Activated CD4-positive, alpha-beta T cell treated with anti-CD3 and anti-CD28 coated beads for 36 hours (primary cell): ENCODE measurements at places on chromosomes 11 and 22. TPM values are rescaled to one million over a fixed set of nuclear protein-coding genes. Genes with fewer than 3 reads are reported as not detected.

The NUP50 gene
- 136 TPM for total RNA-seq

The MADD gene
- 54.4 TPM for total RNA-seq

DNA sequence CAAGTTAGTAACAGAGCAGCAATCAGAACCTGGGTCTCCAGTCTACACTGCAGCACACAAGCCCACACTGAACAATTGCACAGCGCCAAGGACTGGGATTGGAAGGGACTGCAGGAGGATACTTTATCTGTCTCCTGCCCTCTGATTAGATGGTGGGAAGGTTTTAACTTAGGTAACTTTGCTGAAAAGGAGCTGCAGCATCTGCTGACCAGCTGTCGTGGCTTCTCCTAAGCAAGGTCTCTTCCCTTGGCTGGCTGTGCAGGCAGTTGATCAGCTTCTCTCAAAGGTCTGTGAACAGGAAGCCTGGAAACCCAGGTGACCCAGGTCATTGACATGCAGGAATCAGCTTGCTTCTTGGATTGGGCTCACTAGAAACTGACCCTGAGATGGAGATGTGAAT is 82.4 kb downstream of the ISX start:
- DNase-seq, result no peak

DNA sequence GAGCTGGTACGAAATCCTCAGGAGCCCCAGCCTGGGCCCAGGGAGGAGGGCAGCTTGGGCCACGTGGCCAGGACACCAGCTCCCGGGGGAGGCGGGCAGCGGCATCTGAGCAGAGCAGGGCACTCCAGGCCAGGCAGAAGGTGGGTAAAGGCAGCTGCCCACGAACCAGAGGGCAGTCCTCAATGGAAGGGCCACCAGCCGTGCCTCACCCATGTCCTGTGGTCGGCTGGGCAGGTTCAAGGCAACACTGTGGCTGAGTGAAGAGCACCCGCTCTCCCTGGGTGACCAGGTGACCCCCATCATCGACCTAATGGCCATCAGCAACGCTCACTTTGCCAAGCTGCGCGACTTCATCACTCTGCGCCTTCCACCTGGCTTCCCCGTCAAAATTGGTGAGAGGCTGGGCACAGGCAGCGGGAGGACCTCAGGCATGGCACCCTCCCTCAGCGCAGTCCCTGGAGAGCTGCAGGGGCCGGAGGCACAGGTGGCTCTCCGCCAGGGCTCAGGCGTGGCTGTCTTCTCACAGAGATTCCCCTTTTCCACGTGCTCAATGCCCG is 2.5 kb upstream of the SSH3 start:
- no peak for DNase-seq

- no peak for DNase-seq
These were observed 151.6 kb upstream of the E2F8 start for GRCh38 chr11:19392321-19392720.

DNA sequence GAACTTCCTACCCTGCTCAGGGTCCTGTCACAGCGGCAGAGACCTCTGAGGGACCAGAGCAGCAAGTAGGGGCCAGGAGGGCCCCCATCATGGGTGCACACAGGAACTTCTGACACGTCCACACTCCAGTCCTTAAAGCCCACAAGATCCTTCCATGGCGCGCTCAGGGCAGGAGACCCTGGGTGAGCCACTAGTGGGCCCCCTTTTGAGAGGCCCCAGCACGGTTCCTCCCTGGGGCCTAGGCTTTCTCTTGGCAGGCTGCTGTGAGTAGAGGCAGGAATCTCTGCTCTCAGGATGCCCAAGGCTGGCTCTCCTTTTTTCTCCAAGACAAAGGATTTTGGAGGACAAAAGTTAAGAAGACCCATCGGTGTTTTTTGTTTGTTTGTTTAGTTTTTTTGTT is 22.4 kb downstream of the RPS6KA4 start:
- no peak for DNase-seq

GRCh38 chr11:112958670-112959069 is 2.5 kb upstream of the NCAM1 start:
- DNase-seq, result no peak

GRCh38 chr11:18321578-18321968 is 367 bp downstream of the HPS5 start:
- DNase-seq, result no peak

The KDM4E gene
- not detected for total RNA-seq

The TMA7B gene
- total RNA-seq, result 1.1 TPM

DNA sequence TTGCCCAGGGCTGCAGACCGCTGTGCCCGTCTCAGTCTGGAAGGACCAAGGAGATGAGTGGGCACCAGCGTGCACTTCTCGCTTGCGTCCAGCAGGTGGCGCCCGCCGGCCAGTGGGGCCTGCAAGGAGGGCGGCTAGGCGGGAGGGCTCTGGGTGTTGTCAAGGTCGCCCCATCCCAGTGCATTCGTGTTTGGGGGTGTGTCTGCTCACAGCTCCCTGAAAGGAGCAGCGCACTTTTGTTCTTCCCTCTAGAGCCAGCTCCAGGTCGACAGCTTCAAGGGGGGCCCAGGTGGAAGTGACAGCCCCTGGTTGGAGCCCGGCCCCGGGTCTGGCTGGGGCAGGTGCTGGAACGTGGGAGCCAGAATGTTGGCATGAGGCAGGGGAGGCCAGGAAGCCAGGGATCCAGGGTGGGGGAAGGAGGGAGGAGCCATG is 23.4 kb upstream of the MPPED1 start:
- peak; percentile 86 for DNase-seq

The CYTH4 gene
- total RNA-seq, result 33.1 TPM

The CD3E gene
- total RNA-seq, result 400 TPM

The C22orf15 gene
- 1.3 TPM for total RNA-seq

DNA sequence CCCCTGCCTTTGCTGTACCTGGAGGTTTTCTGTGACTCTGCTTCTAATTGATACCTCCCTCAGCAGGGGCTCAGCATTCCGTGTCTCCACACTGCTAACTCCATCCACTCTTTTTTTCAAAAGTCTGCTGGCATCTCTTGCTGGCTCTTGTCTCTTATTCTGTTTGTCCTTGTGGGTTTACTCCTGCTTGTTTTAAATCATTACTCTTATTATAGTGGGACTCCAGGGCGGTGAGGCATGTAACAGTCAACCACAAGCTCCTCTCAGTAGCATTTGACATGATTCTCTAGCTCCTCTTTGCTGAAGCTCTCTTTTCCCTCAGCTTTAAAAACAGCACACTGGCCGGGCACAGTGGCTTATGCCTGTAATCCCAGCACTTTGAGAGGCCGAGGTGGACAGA is 260.2 kb upstream of the NARS2 start:
- no peak for DNase-seq

- DNase-seq, result peak; percentile 23
These were observed 145.7 kb downstream of the TTC17 start for GRCh38 chr11:43504316-43504950.
